ENCODE measurements at places on chromosomes 13 and 19.

DNA sequence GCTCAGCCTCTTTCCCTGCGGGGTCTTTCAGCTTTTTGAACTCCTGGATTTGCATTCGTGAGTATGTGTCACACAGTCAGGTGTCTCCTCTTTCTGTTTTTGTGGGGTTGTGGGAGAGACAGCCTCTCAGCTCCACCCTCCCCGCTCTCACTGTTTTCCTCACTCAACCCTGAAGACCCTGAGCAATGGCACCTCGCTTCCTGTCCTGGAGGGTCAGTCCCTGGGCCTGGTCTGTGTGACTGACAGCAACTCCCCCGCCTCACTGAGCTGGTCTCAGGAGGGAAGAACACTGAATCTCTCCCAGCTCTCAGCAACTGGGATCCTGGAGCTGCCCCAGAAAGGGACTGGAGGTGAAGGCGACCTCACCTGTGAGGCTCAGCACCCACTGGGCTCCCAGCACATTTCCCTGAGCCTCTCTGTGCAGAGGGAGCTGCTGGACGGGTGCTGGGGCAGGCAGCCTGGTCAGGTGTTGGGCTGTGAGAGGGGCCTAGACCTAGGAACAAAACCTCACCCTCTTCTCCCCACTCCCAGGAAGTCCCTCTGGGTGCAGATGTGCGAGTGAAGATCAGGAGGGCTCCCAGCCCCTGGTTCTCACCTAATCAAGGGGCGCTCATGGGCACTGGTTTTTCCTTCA is 4.2 kb upstream of the SIGLEC7 start:
- DNase-seq = no peak

DNA sequence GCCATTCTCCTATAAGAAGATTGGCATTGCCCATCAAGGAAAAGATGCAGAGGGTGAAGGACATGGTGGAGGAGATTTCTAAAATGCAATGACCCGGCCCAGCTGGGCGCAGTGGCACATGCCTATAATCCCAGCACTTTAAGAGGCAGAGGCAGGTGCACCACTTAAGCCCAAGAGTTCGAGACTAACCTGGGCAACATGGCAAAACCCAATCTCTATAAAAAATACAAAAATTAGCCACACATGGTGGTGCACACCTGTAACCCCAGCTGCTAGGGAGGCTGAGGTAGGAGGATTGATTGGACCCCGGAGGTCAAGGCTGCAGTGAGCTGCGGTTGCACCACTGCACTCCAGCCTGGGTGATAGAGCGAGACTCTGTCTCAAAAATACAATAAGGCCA is 331.8 kb downstream of the FOXO1 start:
- DNase-seq = no peak

DNA sequence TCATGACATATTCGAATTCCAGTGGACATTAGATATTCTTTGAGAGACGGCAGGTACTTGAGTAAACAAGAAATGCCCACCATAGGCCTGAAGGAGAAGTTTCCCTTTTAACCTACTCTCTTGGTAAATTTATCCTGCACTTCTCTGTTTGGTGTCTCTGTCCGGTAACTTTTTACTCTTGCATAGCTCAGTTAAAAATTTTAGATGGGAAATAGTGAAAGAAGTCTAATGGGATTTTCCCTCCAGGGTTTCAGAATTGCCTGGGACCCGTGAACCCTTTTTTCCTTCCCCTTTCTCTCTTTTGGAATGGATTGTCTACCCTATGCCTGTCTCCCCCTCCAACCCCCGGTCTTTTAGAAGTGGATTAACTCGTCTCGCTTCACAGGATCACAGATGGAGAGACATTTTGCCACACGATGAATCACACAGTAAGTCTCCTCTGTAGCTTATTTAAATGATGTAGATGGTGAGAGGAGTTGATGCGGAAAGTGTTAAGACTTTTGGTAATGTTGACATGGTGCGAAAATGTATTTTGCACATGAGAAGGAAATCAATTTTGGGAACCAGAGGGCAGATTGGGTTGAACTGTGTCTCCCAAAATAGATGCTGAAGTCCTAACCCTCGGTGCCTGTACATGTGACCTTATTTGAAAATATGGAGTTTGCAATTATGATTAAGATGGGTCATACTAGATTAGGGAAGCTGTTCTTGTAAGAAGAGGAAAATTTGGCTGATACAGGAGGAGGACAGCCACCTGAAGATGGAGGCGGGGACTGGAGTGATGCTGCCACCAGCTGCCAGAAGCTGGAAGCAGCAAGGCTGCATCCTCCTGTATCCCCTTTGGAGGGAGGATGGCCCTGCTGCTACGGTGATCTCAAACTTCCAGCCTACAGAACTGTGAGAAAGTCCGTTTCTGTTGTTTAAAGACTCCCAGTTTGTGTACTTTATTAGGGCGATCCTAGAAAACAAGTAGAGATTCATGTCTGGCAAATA is 711 bp upstream of the MIPEP start:
- DNase-seq = no peak

- DNase-seq = no peak
Observed at GRCh38 chr19:51546650-51547396, 15.4 kb upstream of the SIGLEC6 start.

- DNase-seq = no peak
Observed at GRCh38 chr13:102847272-102848234, 1.7 kb downstream of the ERCC5 start.

GRCh38 chr19:29841209-29841558 is 29.4 kb downstream of the CCNE1 start:
- no peak for DNase-seq

- DNase-seq = no peak
Observed at GRCh38 chr19:33370783-33371182, 2.7 kb upstream of the CEBPG start.

DNA sequence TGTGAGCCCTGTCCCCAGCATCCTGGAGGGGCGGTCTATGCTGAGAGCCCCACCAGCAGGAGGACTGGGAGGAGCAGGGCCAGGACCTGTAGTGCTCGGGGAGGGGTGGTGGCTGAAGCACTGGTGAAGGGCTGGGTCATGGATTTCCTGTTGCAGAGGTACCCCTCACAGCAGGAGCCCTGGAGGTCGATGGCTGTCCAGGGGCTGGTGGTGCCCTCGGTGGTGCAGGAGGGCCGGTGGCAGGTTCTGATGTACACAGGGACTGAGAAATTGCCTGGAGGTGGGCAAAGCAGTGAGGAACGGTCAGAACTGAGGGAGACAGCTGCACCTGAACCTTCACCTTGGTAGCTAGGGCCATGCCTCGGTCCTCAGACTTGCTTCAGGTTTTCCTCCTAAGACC is 4.7 kb downstream of the LYPD5 start:
- DNase-seq = no peak

All from urinary bladder (tissue), 4 donors.